ENCODE measurements at places on chromosomes 11 and 22. TPM values are rescaled to one million over a fixed set of nuclear protein-coding genes. Genes with fewer than 3 reads are reported as not detected.

DNA sequence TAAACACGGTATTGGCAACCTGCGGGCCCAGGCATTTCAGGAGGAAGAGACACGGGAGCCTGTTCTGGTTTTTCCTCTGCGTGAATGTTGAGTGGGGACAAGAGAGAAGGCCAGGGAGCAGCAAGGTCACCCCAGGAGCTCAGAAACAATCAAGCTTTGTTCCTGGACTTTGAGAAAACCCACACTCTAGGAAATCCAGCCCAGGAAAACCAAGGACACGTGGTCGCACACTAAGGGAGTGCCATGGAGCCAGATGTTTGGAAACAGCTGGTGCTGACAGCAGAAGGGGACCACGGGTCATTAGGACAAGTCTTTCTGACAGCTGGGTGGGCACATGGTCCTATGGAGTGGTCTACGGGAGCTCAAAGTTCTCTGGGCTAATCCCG, 44.1 kb downstream of the MYH9 start:
- no peak overlapping the region for H3K4me3 ChIP-seq
- H3K27me3 ChIP-seq, result peaks cover 2% of the 10 kb centered on the region
- peaks cover 6% of the 10 kb centered on the region for H3K4me1 ChIP-seq
- H3K36me3 ChIP-seq, result peaks cover 7% of the 10 kb centered on the region

DNA sequence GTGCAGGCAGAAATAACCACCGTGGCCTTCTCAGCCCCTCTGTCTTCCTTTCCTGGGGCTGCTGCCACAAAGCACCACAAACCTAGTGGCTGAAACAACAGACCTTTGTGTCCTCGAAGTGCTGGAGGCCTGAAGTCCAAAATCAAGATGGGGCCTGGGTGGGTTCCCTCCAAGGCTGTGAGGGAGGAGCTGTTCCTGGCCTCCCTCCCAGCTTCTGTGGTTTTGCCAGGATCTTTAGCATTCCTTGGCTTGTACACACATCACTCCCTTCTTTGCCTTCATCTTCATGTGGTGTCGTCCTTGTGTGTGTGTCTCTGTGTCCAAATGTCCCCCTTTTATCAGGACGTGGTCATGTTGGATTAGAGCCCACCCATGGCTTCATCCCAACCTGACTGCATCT, 29.0 kb upstream of the PARVG start:
- H3K4me1 ChIP-seq, result peaks cover 14% of the 10 kb centered on the region
- no peak overlapping the region for H3K27ac ChIP-seq
- no peak for DNase-seq

- no peak for DNase-seq
- H3K27me3 ChIP-seq, result no peaks in the 10 kb centered on the region
Observed at GRCh38 chr22:44162960-44163359, 17.8 kb upstream of the PARVG start.

The CCDC188 gene
- 0.54 TPM for total RNA-seq

GRCh38 chr11:110519796-110520195, 90.0 kb downstream of the FDX1 start:
- no peaks in the 10 kb centered on the region for H3K27me3 ChIP-seq
- no peak overlapping the region for H3K4me3 ChIP-seq
- DNase-seq, result no peak
- H3K4me1 ChIP-seq, result no peaks in the 10 kb centered on the region
- H3K36me3 ChIP-seq, result no peaks in the 10 kb centered on the region
- H3K27ac ChIP-seq, result no peak overlapping the region

- DNase-seq, result no peak
- H3K4me1 ChIP-seq, result no peaks in the 10 kb centered on the region
- no peak overlapping the region for H3K4me3 ChIP-seq
- H3K36me3 ChIP-seq, result no peaks in the 10 kb centered on the region
- no peak overlapping the region for H3K27ac ChIP-seq
Observed at GRCh38 chr11:60764879-60765278, 8.2 kb downstream of the MS4A15 start.

DNA sequence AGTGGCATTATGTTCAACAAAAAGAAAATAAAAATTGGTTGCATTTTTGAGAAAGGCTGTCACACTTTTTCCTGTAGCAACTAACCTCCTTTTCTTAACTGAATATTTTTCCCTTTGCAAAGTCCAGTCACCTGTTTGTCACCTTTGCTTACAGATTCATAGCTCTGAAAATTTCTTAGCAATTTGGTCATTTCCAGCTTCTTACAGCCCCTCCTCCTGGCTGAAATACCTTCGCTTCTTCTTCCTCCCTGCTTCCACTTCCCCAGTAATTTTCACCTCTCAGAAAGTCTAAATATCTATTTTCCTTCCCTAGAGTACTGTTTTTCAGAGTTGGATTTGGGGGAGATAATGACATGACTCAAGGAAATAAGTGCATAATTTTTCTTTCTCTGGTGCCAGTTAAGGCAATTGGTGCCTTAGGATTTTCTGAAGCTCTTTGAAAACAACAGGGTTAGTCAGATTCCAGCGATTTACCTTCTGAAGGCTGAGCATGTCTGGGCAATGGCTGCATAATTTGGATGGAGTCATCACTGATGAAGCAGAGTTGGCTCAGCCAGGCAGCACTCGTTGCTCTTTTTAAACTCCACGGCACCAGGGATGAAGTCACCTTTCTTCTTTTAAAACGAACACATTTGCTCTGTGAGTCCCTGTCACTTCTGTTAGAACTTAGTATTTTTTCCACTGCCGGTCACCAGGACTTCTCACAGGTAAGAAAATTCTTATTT, 62.1 kb upstream of the AMOTL1 start:
- H3K4me3 ChIP-seq, result no peak overlapping the region
- H3K36me3 ChIP-seq, result no peaks in the 10 kb centered on the region
- H3K27me3 ChIP-seq, result no peaks in the 10 kb centered on the region
- H3K27ac ChIP-seq, result no peak overlapping the region

DNA sequence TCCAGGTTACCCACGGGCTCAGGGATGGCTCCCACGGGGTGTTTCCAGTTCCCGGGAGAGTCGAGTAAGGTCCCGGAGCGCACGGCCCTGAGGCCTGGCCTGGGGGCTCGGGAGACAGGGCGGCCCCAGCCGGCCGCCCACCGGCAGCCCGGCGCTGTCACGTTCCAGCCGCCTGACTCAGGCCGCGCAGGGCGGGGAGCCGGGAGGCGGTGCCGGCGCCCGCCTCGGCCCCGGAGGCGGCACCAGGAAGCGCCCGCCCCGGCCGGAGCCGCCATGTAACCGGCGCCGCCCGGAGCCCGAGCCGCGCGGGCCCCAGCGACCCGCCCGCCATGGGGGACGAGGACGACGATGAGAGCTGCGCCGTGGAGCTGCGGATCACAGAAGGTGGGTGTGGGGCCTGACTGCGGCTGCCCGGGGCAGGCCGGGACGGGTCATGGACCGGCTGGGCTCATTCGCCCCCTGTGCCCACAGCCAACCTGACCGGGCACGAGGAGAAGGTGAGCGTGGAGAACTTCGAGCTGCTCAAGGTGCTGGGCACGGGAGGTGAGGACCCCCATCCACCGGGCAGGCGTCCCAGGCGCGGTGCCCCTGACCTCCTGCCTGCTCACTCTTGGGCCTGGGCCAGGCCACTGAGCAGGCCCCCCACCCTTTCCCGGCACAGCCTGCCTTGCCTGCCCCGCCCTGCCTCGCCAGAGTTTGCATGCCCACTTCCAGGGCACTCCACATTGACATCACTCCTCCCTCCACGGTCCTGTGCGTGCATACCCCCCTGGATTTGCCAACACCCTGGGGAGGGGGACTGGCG, at the start of gene RPS6KA4:
Gene RPS6KA4, plus strand, starts transcription at position 256 of the 805 bp plus-strand sequence. Its CDS starts 74 bp downstream, at position 330.
- peak within 1 kb of the TSS; percentile 81 for H3K4me3 ChIP-seq
- no peak within 1 kb of the TSS for H3K27ac ChIP-seq
- H3K27me3 ChIP-seq, result peaks cover 11% of the 10 kb centered on the region
- peaks cover 6% of the 10 kb centered on the region for H3K4me1 ChIP-seq
- no peak for DNase-seq

- no peak overlapping the region for H3K27ac ChIP-seq
- H3K27me3 ChIP-seq, result no peaks in the 10 kb centered on the region
- no peak overlapping the region for H3K4me3 ChIP-seq
- DNase-seq, result no peak
Observed at GRCh38 chr22:32545801-32546200, 71.2 kb downstream of the FBXO7 start.

The LMO2 gene
- 2.7 TPM for total RNA-seq

- no peak for DNase-seq
- H3K27ac ChIP-seq, result no peak overlapping the region
- H3K4me3 ChIP-seq, result no peak overlapping the region
- H3K4me1 ChIP-seq, result peaks cover 19% of the 10 kb centered on the region
Observed at GRCh38 chr11:70643642-70644041, 245.3 kb downstream of the CTTN start.
